ENCODE measurements at places on chromosomes 6 and 20.
A peak's percentile ranks its signal among the peaks of the same experiment; 100 is the strongest.

GRCh38 chr6:34973547-34974248 is 84.6 kb downstream of the ANKS1A start:
- DNase-seq, result no peak

DNA sequence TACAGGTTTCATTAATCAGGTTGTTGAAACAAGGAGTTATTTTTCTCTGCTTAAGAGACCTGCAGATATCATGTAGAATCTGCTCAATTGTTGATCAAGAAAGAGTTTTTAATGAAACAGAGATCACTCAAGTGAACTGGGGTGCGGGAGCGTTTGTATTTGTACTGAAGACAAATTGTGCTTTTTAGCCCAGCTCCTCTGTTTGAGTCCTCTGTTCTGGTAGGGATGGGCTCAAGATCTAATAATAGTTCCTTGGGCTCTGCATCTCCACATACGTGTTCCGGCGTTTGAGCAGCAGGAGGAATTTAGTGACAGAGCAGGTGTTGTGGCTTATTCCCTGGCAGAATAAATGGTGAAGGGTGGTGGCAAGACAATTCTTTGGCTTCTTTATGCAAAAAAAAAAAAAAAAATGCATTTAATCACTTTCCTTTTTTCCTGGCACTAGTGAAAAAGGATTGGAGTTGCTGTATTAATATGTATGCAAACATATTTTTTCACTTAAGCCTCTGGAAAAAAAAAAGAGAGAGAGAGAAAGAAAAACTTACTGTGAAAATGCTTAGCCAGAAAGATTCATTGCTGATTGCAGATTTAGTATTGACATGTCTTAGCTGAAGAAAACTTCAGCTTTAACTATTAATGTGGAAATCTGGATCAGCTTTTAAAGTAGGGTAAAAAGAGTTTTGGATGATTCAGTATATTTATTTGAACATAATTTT is 4.0 kb downstream of the CITED2 start:
- DNase-seq, result peak; percentile 73

DNA sequence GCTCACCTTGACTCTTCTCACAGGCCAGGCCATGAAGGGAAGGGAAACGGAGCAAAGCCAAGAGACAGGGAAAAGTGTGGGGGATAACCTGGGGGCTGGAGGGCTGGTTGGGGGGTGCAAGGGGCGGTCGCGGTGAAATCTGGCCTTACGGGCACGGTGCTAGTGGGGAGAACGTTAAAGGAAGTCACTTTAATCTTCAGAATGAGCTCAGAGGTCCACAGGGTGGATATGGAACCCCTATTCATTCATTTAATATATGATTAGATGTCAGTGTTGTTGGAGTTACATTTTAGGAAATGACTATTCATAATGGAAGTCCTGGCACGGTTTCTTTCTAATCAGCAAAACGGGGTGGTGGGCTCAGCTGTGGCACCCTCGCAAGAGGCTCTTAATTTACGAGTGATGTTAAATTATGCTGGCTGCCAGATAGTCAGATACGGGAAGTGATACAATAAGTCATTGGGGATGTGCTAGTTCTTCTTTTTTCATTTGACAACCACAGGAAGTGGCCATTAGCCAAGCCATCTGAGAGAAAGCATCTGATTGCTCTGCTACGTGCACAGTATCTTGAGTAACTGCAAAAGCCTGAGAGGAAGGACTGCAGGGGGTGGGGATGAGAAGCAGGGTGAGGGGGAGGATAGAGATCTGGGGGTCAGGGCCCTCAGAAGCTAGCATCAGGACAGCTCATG is 253.0 kb downstream of the QKI start:
- no peak for DNase-seq

DNA sequence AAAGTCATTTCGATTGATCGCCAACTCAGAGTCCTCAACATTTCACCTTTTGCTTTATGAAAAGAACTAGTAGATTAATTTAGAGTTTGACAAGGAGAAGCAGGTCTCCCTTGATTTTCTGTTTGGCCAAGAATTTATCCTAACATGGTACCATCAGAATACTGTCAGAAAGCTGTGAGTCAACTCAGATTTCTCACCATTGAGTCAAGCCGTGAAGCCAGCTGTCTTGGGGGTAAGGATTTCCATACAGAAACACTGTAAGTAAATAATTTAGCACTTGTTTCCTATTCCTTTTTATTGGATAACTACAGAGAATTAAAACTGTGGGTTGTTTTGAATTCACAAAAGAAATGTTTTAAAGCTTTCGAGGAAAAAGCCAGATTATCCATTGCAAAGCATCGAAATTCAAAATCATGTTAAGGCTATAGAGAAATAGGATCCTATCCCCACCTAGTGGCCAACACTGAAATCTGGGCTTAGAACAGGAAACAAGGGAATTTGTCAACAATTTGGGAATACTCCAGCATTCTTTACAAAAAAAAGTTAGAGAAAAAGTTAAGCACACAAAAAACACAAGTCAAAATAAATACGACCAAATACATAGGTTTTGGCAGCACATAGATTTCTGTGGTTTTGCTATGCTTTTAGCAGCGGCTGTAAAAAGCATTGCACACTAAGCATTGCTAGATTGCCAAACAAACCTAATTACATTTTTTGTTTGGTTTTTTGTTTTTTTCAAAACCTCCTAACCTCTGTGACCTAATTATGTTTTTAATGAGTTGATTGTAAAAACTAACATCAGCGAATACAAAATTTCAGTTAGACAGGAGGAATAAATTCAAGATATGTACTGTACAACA is 44.2 kb downstream of the COL11A2 start:
- peak; percentile 53 for DNase-seq

DNA sequence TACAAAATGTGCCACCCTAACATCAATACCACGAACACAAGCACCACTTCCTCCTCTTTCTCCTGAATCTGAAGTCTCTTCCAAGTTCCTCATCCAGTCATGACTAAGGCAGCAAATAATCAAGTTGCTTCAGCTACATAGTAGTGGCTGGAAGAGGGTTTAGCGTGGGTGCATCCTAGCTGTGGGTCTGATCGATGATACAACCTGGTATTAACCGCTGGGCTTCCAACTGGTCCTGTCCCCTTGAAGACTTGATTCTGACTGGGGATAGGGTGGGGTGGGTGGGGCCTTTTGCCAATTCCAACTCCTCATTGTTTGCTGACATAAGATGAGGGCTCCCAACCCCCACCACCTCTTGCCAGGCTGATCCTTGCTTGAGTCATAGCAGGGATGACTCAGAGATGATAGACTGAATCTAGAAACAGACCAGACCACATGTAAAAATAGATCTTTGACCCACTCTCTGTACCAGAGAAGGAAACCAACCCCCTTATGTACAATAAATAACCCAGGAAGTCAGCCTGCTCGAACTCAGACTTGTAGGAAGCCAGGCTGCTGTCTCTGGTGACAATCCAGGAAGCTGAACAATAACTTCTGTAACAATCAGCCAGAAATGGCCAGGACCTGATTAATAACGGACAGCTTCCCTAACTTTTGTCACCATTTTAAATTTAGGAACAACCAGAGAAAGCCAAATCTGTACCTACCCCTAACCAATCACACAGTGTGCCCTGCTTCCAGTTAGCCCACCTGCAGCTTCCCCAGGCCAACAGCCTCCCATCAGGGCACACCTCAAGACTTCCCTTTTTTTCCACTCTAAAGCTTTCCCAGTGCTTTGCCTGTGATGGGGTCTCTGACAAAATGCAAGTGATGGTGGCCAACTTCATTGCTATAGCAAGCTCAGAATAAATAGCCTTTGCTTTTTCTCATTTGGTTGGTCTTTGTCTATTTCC is 68.9 kb upstream of the FAM184A start:
- peak; percentile 99 for DNase-seq

- DNase-seq, result no peak
Measured at GRCh38 chr6:35094183-35094582, 47.0 kb downstream of the TCP11 start.

DNA sequence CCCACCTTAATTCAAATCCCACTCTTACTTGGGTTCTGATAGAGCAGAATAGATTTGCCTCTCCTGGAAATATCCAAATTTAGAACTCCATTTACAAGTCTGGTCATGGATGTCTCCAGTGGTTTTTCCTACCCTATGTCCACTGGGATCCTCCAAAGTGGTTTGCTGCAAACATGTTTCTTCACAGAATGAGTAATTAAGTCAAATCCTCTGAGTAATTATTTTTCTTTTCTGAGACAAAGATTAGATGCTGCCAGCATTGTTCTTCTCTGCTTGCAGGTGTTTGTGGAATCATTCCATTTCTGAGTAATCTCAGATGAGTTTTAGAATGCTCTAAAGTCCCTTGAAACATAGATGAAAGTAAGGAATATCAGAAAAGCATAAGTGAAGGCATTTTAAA is 21.9 kb downstream of the DTD1 start:
- DNase-seq, result no peak

- peak; percentile 31 for DNase-seq
Measured at GRCh38 chr20:5933802-5934436, 16.4 kb downstream of the TRMT6 start.

- no peak for DNase-seq
Measured at GRCh38 chr6:1820714-1821113, 211.0 kb downstream of the FOXC1 start.

GRCh38 chr6:124655866-124656265 is 306.4 kb upstream of the RNF217 start:
- DNase-seq, result no peak

- no peak for DNase-seq
Measured at GRCh38 chr6:41607736-41608135, 30.5 kb upstream of the MDFI start.

DNA sequence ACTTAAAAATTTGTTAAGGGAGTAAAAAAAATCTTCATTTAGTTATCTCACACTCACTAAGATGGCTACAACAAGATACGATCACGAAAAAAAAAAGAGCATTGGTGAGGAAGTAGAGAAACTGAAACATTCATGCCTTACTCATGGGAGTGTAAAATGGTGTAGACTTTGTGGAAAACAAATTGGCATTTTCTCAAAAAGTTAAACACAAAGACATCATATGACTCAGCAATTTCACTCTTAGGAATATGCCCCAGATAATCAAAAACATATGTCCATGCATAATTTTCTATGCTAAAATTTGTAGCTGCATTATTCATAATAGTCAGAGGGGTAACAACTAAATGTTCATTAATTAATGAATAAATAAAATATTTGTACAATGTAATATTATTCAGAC is 120.9 kb upstream of the IRAK1BP1 start:
- no peak for DNase-seq

DNA sequence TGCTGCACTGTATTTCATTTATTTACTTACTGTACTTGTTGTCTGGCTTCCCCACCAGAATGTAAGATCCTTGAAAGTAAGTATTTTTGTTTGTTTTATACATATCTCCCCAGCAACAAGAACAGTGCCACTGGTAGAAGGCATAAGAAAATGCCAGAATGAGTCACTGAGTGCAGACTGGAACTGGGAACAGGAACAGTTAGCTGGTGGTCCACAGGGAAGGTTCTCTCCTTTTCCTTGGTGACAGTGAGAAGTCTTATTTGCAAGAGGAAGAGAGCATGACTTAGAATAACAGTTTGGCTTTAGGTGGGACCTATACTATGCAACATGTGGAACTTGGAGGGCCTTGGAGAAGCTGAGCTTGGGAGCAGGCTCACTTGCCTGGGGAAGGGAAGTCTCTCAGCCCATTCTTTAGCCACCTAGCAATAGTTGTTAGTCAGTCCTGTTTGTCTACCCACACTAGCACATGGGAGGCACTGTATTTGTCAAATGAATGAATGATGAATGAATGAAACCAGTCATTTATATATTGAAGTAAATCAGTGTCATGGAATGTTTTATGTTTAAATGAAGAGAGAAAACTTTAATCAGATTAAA is 203.5 kb downstream of the KCNQ5 start:
- peak; percentile 88 for DNase-seq

GRCh38 chr6:126805861-126806260 is 312.6 kb upstream of the RSPO3 start:
- DNase-seq, result no peak

- no peak for DNase-seq
Measured at GRCh38 chr20:3714092-3714491, 1.7 kb upstream of the SIGLEC1 start.

GRCh38 chr6:27136978-27137814 is 110.3 kb upstream of the PRSS16 start:
- DNase-seq, result no peak

GRCh38 chr6:140069576-140069975 is 695.1 kb upstream of the CITED2 start:
- no peak for DNase-seq

DNA sequence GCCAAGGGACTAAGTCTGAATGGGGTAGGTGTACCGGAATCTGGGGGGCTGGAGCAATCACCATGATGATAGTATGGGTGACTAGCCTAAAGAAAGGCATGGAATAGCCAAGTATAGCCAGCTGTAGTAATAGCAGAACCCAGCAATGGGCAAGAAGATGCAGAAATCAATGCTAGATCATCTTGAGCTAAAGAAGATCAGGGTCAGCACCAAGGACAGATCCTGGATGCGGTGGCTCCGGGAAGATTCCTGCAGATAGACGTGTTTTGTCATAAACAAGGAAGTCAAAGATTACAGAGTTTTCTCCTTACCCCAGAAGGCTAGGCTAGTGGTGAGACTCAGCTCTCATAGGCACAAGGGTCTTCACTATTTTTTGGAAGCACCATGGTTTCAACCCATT is 561.6 kb upstream of the CHD6 start:
- DNase-seq, result peak; percentile 26

- DNase-seq, result no peak
Measured at GRCh38 chr6:144621332-144621731, 336.2 kb downstream of the UTRN start.

GRCh38 chr20:2207770-2208097 is 88.1 kb upstream of the TGM3 start:
- no peak for DNase-seq

GRCh38 chr6:73867411-73867810 is 171.4 kb downstream of the CD109 start:
- DNase-seq, result no peak

All from kidney tubule cell (primary cell).